ENCODE measurements at places on chromosomes 16 and 17. TPM values are rescaled to one million over a fixed set of nuclear protein-coding genes. Genes with fewer than 3 reads are reported as not detected.

C16orf92 gene
- polyA plus RNA-seq = not detected

CD300C gene
- polyA plus RNA-seq = not detected

C17orf100 gene
- polyA plus RNA-seq = 6.1 TPM

SOX15 gene
- not detected for polyA plus RNA-seq

FNDC8 gene
- polyA plus RNA-seq = not detected

CYGB gene
- 0.35 TPM for polyA plus RNA-seq

SBK1 gene
- polyA plus RNA-seq = 4.2 TPM

MPO gene
- not detected for polyA plus RNA-seq

UTP18 gene
- 71.6 TPM for polyA plus RNA-seq

TNS4 gene
- not detected for polyA plus RNA-seq

GDPD3 gene
- polyA plus RNA-seq = not detected

NKD1 gene
- polyA plus RNA-seq = 0.99 TPM

MYADML2 gene
- not detected for polyA plus RNA-seq

MT1A gene
- not detected for polyA plus RNA-seq

- DNase-seq = no peak
Measured at GRCh38 chr16:50593410-50594150, 45.4 kb downstream of the NKD1 start.

DNA sequence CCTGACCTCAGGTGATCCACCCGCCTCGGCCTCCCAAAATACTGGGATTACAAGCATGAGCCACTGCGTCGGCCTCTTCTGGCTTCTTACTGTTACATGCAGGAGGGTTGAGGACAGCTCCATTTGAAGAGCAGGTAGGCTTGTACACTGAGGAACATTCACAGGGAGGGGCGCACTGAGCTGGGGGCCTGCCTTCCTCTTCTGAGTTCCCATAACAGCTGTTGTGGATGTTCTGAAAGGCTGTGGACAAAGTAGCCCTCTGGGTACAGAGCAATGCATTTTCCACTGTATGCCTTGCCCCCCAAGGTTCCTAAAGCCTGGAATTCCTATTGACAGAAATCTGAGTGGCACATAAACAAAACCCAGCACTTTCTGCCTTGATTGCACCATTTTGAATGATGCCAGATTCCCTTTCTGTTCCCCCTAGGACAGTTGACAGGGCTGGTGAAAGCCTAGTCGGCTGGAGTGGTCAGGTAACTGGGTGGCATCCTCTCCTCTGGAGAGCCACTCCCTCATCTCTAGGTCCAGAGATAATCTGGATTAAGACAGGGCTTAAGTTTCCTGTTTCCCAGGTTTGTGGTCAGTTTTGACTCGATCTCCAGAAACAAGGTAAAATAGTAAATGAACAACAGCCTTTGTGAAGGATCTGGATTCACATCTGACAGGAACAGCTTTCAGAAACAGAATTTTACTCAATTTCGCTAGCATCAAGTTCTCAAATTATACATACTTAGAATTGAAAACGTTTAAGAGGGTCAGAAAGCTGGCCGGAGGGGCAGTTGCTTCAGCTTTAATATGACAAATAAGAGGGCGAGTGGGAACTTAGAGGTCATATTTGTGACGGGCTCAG is 1.3 kb upstream of the CDK5R1 start:
- no peak for DNase-seq

GRCh38 chr16:87464691-87465300 is 28.0 kb downstream of the ZCCHC14 start:
- DNase-seq = no peak

DNA sequence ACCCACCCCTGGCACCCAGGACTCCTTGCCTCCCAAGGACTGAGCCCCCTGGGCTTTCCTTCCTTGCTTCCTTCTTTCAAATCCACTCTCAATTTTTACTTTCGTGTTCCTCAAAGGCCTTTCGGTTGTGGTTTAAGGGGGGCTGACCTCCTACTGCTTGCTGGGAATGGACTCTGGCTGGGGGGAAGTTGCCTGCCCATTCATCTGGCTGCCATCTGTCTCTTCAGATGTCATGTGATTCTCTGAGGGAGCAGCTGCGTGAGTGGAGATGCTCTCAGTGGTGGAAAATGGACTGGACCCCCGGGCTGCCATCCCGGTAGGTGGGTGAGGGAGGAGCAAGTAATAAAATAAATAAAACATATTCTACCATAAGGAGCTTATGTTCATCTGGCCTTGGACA is 93.8 kb upstream of the RPRML start:
- no peak for DNase-seq

- no peak for DNase-seq
Measured at GRCh38 chr16:62077998-62078397, 41.8 kb upstream of the CDH8 start.

GRCh38 chr17:64426596-64426995 is 22.3 kb upstream of the MILR1 start:
- DNase-seq = no peak

DNA sequence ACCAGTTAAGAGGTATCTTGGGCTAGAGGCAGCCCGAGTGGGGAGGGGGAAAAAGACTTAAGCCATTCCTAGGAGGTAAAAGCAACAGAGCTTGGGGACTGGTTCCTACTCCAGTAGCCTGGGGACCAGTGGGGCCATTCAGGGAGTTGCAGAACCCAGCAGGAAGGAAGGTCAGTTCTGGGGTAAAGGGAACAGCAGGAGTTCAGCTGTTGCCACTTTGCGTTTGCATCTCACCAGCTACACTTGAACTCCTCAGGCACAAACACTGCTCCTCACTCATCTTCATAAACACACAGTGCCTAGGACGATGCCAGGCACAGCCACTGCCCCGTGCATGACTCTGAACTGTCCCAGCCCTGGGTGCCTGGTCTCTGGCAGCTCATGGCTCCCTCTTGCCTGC is 4.0 kb downstream of the HAP1 start:
- DNase-seq = no peak

DNA sequence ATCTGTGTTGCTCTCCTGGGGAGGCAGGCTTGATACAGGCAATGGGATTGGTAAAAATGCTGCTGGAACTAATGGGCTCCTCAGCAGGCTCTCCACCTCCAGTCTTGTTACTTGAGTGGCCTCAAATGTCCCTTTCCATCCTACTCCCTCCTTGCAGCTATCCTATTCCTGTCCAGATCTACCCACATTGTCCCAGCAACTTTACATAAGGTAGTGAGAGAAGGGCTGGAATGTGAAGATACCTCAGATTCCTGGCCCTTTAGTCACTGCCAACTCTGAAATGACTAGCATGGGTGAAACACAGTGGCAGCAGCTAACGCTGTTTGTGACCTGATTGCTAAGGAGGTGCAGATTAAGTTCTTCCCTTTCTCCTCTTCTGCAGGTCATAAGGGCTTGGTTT is 210.1 kb upstream of the HS3ST4 start:
- no peak for DNase-seq

- DNase-seq = no peak
Measured at GRCh38 chr17:60066576-60066975, 12.1 kb downstream of the HEATR6 start.

DNA sequence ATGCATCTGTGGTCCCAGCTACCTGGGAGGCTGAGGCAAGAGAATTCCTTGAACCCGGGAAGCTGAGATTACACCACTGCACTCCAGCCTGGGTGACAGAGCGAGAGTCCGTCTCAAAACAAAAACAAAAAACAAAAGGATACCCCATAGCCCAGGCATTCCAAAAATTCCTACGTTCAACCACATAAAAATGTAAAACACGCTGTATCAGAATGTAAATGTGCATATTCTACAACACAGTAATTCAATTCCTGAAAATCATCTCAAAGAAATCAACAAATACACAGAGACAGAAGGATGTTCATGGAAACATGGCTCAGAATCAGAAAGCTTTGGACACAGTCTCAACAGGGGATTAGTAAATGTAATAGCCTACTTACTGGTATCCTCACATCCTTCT is 33.0 kb downstream of the COG7 start:
- DNase-seq = no peak

DNA sequence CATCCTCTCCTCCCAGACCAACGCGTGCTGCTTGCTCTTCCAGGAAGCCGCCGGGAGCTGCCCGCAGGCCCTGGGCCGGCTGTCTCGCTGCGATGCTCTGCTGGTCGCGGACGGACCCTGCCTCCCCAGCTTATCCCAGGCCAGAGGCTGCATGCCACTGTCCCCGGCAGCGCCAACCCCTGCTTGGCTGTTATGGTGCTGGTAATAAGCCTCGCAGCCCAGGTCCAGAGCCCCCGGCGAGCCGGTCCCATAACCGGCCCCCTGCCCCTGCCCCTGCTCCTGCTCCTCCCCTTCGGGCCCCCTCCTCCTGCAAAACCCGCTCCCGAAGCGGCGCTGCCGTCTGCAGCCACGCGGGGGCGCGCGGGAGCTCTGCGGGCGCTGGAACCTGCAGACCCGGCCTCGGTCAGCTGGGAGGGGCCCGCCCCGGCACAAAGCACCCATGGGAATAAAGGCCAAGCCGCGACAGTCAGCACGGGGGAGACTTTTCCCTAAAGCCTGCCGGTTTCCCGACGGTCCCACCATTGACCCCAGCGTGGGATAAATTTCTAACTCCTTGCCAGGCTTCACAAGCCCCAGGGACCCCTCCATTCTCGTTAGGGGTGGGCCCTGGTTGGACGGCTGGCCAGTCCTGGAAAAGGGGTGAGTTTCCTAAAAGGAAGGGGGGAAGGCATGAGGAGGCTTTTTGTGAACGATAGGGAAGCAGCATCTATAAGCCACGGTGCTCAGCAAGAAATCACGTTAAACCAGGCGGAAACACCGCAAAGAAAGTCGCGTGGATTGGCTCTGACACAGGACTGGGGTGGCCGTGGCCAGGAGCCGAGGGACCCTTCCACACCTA is 11.2 kb downstream of the ENPP7 start:
- peak; percentile 78 for DNase-seq

DNA sequence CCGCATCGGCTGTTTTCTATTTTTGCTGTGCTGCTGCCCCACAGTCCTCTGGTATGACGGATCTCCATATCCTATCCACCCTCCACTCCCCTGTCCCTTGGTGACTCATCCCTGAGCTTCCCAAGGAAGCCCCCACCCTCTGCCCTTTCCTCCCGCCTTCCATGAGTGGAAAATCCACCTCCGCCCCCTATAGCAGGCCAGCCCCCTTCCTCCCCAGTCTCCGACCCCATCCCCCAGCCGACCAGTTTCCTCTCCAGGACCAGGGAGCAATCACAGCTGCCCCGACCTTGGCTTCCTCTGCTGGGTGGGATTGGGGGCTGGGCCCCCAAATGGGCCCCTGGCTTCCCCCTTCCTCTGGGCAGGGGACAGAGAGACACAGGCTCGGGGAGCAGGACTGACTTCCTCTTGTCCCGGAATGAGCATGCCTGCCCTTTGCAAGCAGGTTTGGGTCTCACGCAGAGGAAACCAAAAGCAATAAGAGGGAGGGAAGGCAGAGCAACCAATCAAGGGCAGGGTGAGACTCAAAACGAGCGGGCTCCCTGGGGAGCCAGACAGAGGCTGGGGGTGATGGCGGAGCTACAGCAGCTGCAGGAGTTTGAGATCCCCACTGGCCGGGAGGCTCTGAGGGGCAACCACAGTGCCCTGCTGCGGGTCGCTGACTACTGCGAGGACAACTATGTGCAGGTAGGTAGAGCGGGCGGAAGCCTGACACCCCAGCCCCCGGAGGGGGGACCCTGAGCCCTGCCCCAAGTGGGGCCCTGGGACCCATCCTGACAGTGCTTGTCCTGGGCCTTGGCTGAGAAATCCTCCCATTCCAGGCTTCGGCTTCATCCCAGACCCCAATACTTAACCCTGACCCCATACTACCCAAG is at the start of the genes ABI3 and GNGT2:
Gene ABI3, plus strand, starts transcription at position 550 of the 872 bp plus-strand sequence. Its CDS starts 18 bp downstream, at position 568.
Gene GNGT2, minus strand, starts transcription at position 417 of the 872 bp plus-strand sequence. CDS start 3,152 bp downstream, outside the sequence.
- peak; percentile 63 for DNase-seq

DNA sequence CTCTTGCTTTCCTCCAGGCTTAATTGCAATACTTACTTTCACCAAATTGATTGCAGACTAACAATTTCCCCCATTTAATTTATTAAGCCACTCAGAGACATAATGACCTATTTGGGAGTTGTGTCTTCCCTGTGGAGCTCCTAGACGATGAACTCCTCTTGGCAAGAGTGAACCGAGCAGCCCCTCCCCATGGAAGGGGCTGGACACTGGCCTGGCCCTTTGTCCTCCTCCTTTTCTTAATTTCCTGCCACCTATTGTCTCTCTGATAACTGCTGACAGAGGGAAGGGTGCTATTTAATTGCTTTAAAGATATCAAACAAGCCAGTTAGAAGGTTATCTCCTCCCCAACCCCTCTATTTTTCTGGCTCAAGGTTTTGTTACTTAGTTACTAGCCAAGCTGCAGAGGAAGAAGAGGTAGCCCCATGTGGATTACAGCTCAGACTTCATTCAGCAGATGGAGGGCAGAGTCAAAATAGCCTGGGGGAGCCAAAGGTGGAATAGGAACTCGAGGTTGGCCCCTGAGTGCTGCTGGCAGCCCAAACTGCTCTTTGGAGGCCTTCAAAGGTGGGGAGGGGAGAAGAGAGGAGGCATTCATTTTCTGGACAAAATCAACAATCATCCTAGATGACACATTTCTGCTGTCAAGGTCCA is 3.7 kb upstream of the SSTR2 start:
- DNase-seq = no peak

DNA sequence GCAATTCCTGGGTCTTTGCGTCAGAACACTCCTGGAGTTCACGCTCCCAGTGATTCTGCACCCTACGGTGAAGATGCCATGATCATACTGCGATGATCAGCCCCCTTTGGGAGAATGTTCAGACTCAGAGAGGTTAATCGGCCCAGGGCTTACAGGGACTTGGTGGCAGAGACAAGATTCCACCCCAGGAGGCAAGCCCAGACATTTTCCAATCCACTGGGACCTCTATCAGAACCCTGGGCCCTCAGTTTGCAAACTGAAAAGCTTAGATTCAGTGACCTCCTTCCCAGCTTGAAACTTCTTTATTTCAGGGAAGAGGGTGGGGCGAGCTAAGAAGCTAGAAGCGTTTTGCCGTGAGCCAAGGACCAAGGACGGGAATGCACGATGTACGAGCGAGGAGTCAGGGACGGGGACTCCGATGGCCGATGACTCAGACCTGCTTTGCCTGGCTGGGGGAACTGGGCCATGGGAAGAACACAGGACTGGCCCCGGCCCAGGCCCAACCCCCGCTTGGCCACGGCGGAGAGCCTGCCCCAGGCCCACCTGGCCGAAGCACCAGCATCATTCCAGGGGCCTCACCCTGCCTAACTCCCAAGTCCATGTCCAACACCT is 34.7 kb downstream of the SOCS3 start:
- DNase-seq = no peak

DNA sequence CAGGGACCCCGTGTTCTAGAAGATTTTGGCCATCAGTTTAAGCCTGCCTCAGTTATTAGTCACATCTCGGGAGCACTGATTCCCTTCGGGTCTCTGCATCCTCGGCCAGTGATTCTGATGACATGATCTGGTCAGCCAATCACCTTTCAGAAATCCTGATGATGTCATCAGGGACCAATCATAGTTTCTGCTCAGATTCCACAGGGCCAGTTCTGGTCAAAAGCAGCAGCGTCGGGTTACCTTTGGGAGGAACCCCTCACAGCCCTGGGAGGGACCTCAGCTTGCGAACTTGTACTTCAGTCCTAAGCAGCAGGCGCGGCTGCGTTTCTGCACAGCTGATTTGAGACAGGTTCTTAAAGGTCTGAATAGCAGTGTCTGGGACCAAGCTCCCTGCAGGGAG is 13.9 kb downstream of the KDM8 start:
- no peak for DNase-seq

- DNase-seq = no peak
Measured at GRCh38 chr16:81036751-81037350, 1.2 kb downstream of the ATMIN start.

All from naive thymus-derived CD4-positive, alpha-beta T cell (primary cell).